Right lung (tissue), 10 donors: ENCODE measurements at places on chromosomes 5 and 9. TPM values are rescaled to one million over a fixed set of nuclear protein-coding genes. Genes with fewer than 3 reads are reported as not detected.

DNA sequence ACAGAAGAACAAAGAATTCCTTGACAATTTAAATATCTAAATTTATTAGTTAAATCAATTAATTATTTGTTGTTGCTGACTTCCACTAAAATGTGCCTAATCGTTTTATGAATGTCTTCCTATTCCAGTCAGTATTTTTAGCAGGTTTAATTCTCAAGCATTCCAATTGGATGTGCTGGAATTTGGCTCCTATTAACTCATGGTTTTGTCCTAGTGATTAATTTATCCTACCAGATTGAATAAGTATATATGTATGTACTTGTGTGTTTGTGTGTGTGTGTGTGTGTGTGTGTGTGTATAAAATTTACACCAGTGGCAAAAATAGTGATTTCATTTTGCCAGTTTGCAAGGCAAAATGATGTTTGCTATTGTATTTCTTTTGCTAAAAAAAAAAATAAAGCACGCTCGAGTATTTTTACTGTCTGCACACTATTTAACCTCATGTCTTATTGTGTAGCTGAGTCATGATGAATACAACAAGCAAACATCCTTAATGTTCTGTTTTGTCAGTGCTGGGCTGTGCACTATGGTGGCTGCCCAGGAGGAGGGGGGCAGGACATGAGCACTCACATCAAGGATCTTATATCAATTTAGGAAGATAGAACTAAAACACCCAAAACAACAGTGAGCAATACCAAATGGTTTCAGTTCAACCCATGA, 375.5 kb downstream of the PDE4D start:
- no peak for DNase-seq

- DNase-seq = peak; percentile 35
Measured at GRCh38 chr9:113901221-113901688, 25.1 kb downstream of the ZNF618 start.

DNA sequence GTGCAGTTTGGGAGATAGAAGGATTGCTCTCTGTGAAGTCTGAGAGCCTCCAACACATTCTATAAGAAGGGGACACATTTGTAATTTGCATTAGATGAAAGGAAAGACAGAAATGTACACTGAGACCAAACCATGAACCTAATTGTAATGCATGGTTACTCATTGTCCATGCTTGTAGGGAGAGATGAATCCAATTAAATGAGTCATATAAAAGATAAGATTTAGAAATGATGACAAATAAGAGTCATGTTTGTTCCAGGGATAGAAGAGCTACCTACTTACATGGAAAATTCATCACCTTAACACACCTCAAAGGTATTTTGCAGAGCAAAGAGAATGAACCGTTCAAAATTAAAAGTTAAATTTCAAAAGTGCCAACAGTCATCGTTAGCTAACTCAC, 85.1 kb downstream of the FBXL7 start:
- DNase-seq = no peak

- no peak for DNase-seq
Measured at GRCh38 chr9:7129391-7129790, 371.6 kb downstream of the KDM4C start.

DNA sequence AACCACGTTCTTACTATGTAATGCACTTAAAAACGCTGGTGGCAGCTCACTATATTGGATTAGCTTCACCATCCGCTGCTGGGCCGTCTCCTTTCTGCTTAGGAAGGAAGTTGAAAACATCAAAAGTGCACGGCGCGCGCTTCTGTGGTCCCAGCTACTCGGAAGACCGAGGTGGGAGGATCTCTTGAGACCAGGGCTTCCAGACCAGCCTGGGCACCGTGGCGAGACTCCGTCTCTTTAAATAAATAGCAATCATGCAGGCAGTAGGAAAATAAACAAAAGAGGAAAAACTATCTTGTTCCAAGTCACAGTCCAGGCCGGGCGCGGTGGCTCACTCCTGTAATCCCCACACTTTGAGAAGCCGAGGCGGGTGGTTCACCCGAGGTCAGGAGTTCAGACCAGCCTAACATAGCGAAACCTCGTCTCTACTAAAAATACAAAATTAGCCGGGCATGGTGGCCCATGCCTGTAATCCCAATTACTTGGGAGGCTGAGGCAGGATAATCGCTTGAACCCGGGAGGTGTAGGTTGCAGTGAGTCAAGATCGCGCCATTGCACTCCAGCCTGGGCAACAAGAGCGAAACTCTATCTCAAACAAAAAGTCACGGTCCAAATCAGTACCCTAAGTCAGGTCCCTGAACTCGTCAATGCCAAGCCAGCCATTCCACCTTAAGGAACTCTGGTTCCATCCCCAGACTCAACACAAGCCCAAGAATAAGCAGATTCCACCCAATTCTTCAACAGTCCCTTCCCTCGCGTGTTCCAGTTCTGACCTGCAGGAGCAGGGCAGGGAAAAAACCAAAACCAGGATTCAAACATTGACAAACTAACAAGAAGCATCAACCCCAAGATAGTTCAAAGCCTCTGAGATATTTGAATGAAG, 1.0 kb upstream of the GOLGA1 start:
- no peak for DNase-seq

DNA sequence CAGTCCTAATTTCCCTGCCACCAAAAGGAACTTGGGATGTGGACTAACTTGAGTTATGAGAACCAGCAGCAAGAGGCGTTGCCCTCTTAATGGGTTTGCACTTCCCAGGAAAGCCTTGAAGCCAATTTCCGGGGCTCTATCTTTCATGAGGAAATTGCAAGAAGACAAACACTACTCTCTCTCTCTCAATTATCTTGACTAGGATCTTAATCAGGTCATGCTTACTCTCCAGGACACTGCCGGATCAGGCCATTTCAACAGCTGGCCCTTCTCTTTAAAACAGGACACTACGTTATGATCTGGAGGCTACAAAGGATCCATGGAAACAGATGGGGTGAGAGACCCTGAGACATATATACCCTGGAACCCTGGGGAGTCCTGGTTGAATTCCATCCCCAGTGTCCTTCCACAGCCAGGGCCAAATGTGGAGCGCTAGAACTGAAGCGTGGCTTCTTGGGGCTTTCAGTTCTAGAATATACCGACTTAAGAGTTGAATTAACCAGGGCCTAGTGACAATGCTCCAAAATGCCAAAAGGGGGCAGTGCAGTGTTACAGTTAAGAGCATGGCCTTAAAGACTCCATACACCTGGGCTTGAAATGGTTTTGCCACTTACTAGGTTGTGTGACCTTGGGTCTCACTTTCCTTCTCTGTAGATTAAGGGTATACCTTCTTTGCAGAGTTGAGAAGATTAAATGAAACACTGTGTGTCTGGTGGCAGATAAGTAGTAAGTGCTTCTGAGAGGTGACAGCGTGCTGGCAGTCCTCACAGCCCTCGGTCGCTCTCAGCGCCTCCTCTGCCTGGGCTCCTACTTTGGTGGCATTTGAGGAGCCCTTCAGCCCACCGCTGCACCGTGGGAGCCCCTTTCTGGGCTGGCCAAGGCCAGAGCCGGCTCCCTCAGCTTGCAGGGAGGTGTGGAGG, 21.1 kb downstream of the FAM219A start:
- peak; percentile 56 for DNase-seq

DNA sequence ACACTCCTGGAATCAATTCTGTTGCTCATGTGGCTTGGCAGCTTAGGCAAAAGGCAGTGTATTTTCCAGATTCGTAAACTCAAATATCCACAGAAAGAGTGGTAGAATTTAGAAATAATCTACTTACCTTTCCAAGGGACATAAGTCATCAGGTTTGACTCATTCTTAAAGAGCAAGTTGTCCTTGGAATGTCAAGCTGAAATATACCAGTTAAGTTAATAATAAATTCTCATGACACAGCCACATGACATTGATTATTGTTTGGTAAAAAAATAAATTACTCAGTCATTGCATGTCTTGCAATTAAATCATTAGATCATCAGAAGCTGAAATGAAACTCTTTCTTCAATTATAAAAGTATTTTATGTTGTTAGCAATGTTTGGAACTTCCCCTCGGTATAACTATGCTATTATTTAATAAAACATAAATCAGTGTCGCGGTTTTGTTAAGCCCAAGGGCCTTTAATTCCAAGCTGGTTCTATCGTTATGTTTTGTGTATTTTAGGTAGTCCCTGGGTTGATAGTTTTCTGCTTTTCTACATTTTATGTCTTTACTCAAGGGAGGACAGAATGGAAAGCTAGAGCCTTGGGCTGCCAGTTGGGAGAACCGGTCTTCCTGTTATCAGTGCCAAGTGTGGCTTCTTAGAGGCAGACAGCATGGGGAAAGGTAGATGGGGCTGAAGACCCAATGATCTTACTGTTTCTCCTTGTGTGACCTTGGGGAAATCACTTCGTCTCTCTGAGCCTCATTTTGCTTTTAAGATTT, 79.3 kb upstream of the PRLR start:
- DNase-seq = no peak

GRCh38 chr9:135048046-135048757, 39.3 kb upstream of the OLFM1 start:
- no peak for DNase-seq

DNA sequence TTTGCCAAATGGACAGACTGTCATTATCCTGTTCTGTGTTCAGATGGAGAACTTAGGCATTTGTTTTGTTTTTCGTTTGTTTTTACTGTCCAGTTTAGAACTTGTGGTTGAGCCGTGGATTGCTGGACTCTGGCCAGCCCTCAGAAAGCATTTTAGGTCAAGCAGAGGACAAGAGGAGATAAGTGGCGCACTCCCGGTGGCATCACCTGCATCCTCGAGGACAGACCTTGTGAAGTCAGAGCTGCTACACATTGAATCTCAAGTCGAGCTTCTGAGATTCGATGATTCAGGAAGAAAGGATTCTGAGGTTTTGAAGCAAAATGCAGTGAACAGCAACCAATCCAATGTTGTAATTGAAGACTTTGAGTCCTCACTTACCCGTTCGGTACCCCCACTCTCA, 8.9 kb downstream of the MTRR start:
- DNase-seq = no peak

DNA sequence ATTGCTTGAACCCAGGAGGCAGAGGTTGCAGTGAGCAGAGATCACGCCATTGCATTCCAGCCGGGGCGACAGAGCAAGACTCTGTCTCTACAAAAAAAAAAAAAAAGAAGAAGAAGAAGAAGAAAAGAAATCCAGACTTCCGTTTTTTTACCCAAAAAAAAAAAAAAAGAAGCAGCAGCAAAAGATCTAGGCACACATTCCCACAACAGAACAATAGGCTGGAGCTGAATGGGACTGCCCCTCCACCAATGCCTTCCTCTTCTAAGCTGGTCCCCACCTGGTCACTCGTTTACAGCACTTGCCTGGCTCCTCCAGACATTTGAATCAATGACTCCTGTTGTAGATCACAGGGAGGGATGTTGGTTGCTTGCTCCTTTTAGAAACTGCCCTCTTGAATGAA, 1.6 kb upstream of the LMAN2 start:
- no peak for DNase-seq

DNA sequence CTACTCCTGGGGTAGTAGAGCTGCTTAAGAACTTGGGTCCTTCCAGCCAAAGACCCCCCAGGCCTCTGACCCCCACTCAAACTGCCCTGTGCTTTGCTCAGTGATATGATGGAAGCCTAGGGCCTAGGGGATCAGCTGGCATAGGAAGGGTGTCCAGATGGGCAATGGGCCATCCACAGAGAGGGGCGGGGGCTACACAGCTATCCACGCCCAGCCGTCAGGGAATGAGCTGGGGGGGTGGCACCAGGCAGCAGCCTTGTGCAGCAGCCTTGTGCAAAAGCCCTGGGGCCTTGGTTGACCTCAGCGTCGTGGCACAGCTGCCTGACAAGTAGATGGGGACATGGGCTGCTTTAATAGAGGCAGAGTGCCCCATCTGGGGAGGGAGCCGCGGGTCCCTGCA, 43.2 kb downstream of the DAB2IP start:
- no peak for DNase-seq

GRCh38 chr5:179558932-179559283, 8.6 kb downstream of the RUFY1 start:
- peak; percentile 54 for DNase-seq

DNA sequence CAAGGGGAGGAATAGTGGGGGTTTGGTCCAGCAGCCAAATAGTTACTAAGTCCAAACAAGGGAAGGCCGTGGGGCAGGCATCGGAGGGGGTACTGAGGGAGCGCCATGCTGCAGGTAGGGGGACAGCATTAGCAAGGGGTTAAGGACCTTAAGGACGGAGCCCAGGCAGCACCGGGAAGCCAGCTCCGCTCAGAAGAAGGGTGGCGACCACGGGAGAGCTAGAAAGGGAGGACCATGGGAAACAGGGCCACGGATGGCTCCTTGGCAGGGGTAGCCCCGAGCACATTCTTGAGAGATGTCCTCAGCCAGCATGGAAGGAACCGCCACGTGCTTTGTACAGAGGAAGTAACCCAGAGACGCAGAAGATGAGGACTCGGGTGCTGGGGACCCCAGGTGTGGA, 76.2 kb upstream of the STXBP1 start:
- DNase-seq = no peak

DNA sequence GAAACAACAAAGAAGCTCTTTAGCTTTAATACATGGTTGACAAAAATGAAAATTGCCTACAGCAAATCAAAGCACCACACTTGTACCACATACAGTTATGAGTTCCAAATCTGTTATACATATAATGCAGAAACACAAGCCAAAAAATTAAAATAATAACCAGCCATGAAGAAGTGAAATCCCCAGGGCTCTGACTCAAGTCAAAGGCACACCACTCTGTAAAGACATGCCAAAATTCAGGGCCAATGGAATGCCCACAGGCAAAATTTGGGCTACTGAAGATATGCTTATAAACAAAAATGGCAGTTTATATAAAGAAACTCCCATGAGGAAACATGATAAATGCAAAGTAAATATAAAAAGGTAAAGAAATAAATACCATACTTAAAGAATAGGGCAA, 29.0 kb downstream of the THBS4 start:
- DNase-seq = no peak

- DNase-seq = no peak
Measured at GRCh38 chr5:80958616-80959015, 1.5 kb upstream of the RASGRF2 start.

DNA sequence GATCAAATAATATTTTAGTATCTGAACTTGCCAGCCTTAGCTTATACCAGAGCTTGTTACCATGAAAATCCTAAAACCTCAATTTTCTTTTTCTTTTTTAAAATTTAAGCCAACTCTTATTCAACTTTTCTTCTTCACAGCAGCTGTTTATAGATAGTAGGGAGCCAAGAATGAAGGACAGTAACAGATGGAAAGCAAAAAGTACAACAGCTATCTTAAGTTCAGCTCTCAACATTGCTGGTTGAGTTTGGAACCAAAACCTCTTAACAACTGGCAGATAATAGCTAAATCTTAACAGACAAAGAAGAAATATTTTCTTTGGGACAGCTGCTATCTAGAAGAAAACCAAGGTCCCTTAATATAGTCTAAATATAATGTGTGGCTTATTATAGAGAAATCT, 74.7 kb downstream of the PJA2 start:
- DNase-seq = no peak

- DNase-seq = peak; percentile 31
Measured at GRCh38 chr9:111994831-111995458, 98.3 kb downstream of the UGCG start.

SLC6A18 gene
- polyA plus RNA-seq = not detected

ZFP62 gene
- polyA plus RNA-seq = 68.5 TPM

ZNF483 gene
- 2.5 TPM for polyA plus RNA-seq

PCA3 gene
- 0.29 TPM for polyA plus RNA-seq

FOXD4L3 gene
- polyA plus RNA-seq = not detected

PCDHA6 gene
- 0.27 TPM for polyA plus RNA-seq

FLT4 gene
- 43.9 TPM for polyA plus RNA-seq

AGXT2 gene
- not detected for polyA plus RNA-seq

CYLC2 gene
- polyA plus RNA-seq = not detected

PCDHGA8 gene
- 0.74 TPM for polyA plus RNA-seq

CD180 gene
- polyA plus RNA-seq = 0.92 TPM

C9orf153 gene
- 0.54 TPM for polyA plus RNA-seq

WHRN gene
- polyA plus RNA-seq = 8.8 TPM

PCDH1 gene
- 22.8 TPM for polyA plus RNA-seq

PRPF4 gene
- polyA plus RNA-seq = 26.0 TPM

RNF130 gene
- polyA plus RNA-seq = 70.3 TPM

ZNF618 gene
- polyA plus RNA-seq = 29.5 TPM

RNF38 gene
- polyA plus RNA-seq = 29.9 TPM

DOCK2 gene
- polyA plus RNA-seq = 7.1 TPM
